ENCODE measurements at places on chromosomes 12 and 14. TPM values are rescaled to one million over a fixed set of nuclear protein-coding genes. Genes with fewer than 3 reads are reported as not detected.
A peak's percentile ranks its signal among the peaks of the same experiment; 100 is the strongest.

Gene RERG
- total RNA-seq, result 2.5 TPM

GRCh38 chr12:39103552-39104165 is 198.3 kb upstream of the CPNE8 start:
- peaks cover 4% of the 10 kb centered on the region for H3K4me1 ChIP-seq
- H3K36me3 ChIP-seq, result no peaks in the 10 kb centered on the region
- no peaks in the 10 kb centered on the region for H3K27me3 ChIP-seq
- DNase-seq, result peak; percentile 27

DNA sequence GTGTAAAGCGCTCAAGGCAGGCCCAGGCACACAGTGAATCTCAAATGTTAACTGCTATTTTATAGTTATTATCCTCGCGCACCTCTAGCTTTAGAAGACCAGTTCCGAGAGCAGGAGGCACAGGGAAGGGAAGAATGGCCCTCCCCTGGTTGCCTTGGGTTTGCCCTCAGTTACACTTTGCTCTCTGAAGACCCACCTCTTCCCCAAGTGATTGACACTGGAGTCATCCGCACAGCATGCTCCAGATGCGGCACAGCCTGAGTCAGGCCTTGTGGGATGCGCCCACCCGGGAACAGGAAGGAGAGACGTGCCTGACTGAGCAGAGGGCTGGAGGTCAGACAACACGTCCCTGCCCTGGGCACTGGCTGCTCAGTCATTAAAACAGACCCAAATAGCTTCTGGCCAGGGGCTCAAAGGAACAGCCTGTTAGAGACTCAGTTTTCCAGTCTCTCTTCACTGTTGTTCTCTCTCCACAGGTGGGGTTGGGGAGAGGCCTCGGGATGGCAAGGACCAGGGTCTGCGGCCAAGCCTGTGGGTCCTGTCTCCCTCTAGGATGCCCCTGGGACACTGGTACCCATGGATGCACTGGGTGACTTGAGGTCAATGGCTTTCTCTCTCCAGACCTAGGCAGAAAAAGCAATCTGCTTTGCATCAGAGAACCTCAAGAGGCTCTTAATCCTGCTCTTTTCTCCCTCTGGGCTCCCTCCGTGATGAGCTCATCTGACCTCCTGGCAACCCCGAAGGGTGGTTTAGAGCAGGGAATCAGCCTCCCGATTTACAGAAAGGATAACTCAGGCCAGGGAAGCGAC is 13.6 kb upstream of the MLXIP start:
- peak; percentile 26 for DNase-seq
- no peak overlapping the region for H3K4me3 ChIP-seq
- no peak overlapping the region for H3K27ac ChIP-seq

Gene ART4
- total RNA-seq, result 3.5 TPM

GRCh38 chr12:103269946-103270345 is 225.8 kb downstream of the C12orf42 start:
- H3K36me3 ChIP-seq, result no peaks in the 10 kb centered on the region
- DNase-seq, result no peak
- no peak overlapping the region for H3K4me3 ChIP-seq
- no peaks in the 10 kb centered on the region for H3K4me1 ChIP-seq
- H3K27me3 ChIP-seq, result no peaks in the 10 kb centered on the region
- no peak overlapping the region for H3K27ac ChIP-seq

DNA sequence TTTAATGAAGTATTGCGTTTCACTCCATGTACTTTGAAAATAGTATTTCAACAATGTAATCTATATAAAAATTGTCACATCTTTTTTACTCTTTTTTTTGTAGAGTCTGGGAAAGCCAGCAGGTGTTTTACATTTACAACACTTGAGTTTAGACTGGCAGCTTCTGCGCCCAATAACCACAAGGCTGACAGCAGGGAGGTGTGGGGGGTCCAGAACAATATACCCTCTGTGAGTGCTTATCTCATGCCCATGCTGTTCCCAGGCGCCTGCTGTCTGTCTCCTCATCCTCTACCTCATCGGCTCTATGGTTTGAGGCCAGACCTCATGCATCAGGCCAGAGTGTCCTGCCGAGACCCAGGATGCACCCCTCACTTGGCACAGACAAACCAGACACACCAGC is 24.9 kb downstream of the FBRSL1 start:
- H3K4me3 ChIP-seq, result no peak overlapping the region
- no peak for DNase-seq
- H3K36me3 ChIP-seq, result peaks cover 16% of the 10 kb centered on the region
- H3K27ac ChIP-seq, result no peak overlapping the region
